ENCODE measurements at places on chromosomes 4 and X.

GRCh38 chr4:171279131-171279530 is 534.1 kb upstream of the GALNTL6 start:
- DNase-seq, result no peak

DNA sequence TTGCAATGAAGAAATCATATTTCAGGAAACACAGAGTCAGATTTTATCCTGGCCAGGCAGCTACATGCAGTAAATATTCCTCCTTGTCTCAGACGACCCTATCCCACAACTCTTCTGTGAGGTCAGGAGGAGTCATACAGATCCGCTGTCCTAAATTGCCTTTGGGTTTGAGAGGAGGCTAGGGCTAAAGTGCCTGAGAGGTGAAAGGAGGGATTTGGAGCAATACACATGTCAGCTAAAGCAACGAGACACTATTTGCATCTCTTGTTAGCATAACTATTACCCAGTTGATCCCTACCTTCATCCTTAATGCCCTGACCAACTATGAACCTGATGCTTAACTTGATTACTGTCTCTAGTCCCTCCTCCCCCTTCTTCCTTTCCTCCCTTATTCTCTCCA is 98.6 kb downstream of the TBC1D19 start:
- no peak for DNase-seq

DNA sequence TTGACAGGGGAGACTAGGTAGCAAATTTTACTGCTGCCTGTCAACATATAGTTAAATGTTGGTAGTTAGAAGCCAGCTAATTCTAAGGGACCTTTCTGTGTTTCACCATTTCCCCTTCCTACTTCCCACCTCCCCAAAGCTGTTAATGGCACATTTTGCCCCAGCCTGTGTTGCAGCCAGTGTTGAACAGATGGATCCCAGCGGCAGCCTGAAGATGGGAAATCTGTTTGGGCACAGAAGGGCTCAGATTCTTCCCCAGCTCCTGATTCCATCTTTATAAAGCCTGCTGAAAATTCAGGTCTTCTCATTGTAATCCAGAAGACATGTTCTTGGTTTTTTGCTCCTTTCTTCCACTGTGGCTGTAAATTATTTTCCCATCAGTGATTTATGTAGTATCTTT is 89.0 kb downstream of the SPRY1 start:
- no peak for DNase-seq

DNA sequence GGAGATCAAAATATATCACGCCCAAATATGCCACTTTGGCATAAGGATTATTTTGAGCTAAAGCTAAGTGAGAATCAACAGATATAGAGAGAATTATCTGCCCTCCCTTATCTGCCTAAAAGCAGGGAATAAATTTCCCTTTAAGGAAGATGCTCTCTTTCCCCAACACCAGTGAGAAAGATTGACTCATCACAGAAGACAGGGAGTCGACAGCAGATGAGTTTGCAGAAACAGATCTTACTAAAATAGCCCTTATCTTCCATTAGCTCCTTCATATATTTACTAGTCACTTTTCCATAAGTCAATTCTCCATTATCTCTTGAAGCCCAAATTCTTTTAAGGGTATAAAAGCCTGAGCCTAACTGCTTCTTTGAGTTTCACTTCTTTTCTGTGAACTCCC is 156.6 kb downstream of the CAMK2D start:
- DNase-seq, result no peak

DNA sequence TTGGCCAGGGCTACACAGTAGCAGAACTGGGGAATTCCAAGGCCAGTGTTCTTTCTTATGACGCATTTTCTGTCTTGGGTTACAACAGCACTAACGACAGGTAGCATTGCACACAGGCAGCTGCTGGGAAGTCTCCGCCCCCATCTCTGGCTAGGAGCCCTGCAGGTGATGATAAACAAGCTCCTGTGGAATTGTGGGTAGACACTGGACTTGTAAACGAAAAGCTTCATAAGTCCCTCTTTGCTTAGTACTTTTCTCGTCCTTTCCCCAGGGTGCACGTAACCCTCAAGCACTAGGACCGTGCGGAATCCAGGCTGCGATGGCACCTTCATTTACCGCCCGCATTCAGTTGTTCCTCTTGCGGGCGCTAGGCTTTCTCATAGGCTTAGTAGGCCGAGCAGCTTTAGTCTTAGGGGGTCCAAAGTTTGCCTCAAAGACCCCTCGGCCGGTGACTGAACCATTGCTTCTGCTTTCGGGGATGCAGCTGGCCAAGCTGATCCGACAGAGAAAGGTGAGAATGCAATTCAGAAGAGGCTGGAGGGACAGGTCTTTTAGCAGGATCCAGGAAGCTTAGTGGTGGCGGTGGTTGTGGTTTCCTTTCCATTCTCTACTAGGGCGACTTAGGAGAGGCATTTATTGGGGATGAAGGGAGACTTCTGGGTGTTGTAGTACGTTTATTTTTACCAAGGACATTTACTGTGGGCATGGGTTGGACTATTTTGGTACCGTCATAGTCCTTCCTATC is at the start of gene FAAH2:
FAAH2 (plus strand) TSS at position 200 of the 745 bp plus-strand sequence; CDS start at position 320, 120 bp downstream.
- peak; percentile 15 for DNase-seq

DNA sequence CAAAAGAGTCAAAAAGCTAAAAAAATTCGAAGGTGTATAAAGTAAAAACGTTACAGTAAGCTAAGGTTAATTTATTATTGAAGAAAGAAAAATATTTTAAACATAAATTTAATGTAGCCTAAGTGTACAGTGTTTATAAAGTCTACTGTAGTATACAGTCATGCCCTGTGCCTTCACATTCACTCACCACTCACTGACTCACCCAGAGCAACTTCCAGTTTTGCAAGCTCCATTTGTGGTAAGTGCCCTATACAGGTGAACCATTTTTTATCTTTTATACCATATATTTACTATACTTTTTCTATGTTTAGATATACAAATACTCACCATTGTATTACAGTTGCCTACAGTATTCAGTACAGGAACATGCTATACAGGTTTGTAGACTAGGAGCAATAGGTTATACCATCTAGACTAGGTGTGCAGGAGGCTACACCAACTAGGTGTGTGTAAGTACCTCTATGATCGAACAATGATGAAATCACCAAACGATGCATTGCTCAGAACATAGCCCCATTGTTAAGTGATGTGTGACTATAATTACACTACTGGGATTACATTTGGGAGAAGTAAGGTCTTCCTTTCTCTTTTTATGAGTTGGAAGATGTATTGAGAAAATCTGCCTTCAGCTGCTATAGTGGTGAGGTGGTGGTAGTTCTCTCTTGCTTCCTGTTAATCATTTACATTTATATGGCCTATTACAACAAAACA is 27.2 kb downstream of the TMSB4X start:
- DNase-seq, result no peak

GRCh38 chr4:186984105-186984644 is 260.5 kb upstream of the FAT1 start:
- no peak for DNase-seq

- DNase-seq, result no peak
These were observed 35.2 kb downstream of the RPA4 start for GRCh38 chrX:96918864-96919263.

DNA sequence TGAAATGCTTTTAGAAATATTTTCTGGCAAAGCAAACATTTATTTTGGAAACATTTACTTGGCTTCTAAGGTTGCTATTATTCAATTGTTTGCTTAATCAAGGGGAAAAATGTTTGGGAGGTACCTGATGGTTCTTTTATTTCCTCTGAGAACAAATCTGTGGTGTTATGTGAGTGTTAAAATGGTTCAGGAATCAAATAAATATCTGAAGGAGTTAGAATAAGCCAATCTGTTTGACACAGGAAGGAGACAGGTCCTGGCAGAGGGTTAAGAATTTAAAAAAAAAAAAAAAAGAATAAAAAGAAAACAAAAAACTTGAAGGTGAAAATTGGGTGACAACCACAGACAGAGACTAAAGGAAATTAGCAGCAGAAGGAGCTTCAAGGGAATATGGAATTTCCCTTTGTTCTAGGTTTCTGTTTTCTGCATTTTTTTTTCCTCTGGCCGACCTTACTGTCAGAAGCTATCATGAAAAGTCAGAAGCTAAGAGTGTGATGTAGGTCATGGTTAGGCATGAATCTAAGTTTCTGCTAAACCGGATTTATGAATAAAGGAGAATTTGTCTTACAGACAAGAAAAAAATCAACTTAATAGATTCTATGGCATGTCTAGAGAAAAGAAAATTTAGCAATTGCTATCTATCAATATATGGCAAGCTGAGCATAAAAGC is 78.6 kb upstream of the PNPLA4 start:
- no peak for DNase-seq

- DNase-seq, result no peak
These were observed 28.9 kb downstream of the CPLX1 start for GRCh38 chr4:797066-797465.

- no peak for DNase-seq
These were observed 51.0 kb downstream of the GUCY1B1 start for GRCh38 chr4:155809835-155810234.

- no peak for DNase-seq
These were observed 55.1 kb downstream of the PPP3CA start for GRCh38 chr4:101292214-101292613.

DNA sequence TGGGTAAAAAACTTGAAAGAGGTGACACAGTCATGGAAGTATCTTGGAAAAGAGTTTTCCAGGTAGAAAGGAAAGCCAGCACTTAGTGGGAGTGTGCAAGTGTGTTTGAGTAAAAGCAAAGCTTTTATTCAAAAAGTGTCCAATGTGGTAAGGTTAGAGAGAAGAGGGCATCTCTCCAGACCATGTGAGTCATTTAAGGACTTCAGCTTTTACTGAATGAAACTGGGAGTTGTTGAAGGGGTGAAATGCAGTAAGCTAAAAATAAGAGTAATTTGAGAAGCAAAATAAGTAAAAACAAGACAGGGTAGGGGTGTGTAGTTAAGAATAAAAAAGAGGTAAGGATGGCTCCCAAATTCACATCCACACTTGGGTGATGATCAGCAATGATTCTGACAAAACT is 238.9 kb downstream of the SLC7A11 start:
- DNase-seq, result no peak

- DNase-seq, result no peak
These were observed 205.7 kb downstream of the CAMK2D start for GRCh38 chr4:113555868-113556267.

DNA sequence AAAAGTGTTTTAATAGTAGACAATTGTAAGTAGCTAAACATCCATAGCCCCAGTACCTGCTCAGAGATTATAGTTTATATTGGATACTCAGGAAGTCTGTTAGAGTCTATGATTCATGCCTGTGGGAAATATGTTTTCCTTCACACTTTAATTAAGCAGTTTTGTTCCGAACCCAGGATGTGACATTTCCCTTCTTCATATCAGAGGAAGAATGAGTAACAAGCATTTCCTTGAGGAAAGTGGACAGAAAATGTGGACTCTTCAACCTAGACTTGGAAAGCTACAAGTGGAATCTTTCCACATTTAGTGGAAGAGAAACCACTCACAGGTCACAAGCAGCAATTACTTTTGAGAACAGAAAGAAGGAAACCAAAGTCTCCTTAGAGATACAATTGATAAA is 419.4 kb downstream of the C4orf33 start:
- DNase-seq, result no peak

- DNase-seq, result no peak
These were observed 36.4 kb upstream of the PLAC1 start for GRCh38 chrX:134694333-134695322.

DNA sequence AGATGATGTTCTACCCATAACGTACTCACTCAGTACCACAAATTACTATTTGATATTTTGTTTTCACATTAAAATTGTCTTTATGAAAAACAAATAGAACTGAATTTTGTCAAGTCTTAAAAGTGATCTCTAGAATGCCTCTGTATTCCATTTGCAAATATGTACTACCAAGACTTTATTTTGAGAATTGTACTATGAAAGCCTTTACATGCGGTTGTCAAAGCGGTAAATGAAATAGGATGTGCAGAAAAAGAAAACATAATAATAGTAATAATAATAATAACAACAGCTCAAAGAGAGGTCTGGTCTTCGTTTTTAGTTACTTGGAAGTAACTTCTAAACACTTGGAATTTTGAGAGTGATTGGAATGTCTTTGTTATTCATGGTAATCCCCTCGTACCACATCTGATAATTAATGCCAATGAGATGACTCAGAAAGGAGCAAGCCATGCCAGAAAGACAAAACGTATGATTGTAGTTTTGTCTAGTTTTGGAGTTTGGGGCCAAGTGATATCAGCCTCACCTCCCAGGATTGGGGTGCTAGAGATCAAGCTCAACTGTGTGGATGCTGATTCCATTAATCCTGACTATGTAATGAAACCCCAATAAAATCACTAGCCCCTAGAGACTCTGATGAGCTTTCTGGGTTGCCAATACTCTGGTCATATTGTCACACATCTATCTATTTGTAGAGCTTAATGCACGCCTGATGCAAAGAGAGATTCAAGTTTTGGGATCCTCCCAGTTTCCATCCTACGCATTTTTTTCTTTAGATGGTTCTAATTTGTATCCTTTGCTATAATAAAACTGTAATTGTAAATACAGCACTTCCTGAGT is 20.2 kb upstream of the CTSO start:
- no peak for DNase-seq

GRCh38 chr4:25972984-25973745 is 59.1 kb downstream of the SMIM20 start:
- DNase-seq, result no peak

DNA sequence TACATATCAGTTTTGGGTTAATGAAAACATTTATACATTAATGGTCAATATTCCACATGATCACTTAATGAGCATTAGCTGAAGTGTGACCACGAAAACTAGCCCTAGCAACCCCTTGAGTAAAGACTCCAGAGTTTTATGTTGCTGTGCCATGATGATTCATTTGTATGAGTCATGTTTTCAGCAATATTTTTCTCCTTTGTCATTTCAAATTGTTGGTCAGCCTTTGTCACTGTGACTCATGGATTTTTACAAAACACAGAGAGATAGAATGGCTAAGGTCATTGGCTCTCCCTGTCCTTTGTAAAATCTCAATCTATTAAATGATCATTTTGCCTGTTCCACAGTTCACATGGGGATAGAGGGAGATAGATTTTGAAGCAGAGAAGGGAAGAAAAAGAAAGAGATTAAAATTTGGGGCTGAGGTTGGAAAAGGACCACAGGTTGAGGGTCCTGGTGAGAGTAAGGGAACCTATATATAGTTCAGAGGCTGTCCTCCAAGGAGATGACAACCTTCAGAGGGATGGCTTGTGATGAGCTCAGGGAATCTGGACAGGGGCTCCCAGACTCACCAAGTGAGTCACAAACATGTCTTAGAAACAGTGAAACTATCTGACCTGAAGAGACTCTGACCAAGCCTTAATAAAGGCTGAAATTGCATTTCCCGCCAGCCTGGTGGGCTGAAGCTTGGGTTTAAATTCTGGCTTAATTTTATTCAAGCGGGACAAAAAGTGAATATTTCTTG is 25.6 kb downstream of the NR0B1 start:
- no peak for DNase-seq

Measured in CD8-positive, alpha-beta T cell (primary cell).